ENCODE measurements at places on chromosomes 12 and 14.

GRCh38 chr12:57604992-57605810 lies 577 bp downstream of the DTX3 start:
- peak overlapping the region; percentile 77 for H3K4me3 ChIP-seq
- H3K36me3 ChIP-seq = peaks cover 14% of the 10 kb centered on the region
- H3K27me3 ChIP-seq = no peaks in the 10 kb centered on the region
- no peak for DNase-seq
- H3K4me1 ChIP-seq = peaks cover 36% of the 10 kb centered on the region
- peak overlapping the region; percentile 84 for H3K27ac ChIP-seq

DNA sequence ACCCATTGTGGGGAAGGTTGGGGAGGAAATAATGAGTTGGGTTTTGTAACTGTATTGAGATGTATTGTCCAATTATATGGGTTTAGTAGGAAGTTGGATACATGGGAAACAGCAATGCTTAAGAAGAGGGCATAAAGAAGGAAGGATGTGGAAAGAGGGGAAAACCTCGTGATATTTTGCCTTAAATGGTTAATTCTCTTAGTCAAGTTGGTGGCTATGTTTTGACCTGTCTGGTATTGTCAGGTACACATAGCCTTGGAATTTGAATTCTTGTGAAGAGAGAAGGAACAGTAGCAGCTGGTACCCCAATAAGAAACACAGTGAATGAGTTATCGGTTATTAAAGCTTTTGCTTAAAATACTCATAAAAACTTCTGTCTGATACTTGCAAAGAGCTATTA lies 32.6 kb upstream of the SLC2A13 start:
- no peak overlapping the region for H3K4me3 ChIP-seq
- DNase-seq = no peak
- H3K4me1 ChIP-seq = no peaks in the 10 kb centered on the region
- peaks cover 3% of the 10 kb centered on the region for H3K27me3 ChIP-seq
- H3K36me3 ChIP-seq = no peaks in the 10 kb centered on the region
- H3K27ac ChIP-seq = no peak overlapping the region

GRCh38 chr12:131869871-131870418 lies 24.5 kb upstream of the ULK1 start:
- H3K4me1 ChIP-seq = peaks cover 30% of the 10 kb centered on the region
- no peak overlapping the region for H3K4me3 ChIP-seq
- H3K36me3 ChIP-seq = no peaks in the 10 kb centered on the region

DNA sequence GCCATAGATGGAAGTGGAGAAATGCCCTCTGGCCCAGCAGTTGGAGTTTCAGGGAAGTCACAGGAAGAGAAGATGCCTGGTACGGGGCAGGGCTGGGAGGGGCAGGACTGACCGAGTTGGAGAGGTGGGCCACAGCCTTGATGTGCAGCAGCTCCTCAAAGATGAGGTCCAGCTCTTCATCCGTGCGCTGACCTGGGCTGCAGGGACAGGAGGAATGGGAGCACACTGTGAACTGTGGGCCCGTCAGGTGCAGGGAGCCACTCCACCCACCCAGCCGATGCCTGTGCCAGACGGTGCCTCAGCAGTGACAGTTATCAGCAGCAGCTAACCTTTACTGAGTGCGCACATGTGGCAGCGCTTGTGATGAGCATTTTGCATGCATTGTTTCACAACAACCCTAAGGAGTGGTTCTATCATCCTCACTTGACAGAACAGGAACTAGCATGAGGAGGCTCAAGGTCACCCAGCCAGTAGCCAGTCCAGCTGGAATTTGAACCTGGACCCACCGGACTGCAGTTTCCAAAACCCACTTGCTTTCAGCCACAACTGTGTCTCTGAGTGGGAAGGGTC lies 8.4 kb downstream of the RAPGEF3 start:
- H3K4me3 ChIP-seq = no peak overlapping the region
- H3K36me3 ChIP-seq = no peaks in the 10 kb centered on the region
- no peak overlapping the region for H3K27ac ChIP-seq
- H3K4me1 ChIP-seq = peaks cover 22% of the 10 kb centered on the region
- peaks cover 18% of the 10 kb centered on the region for H3K27me3 ChIP-seq

Data from chondrocyte (in vitro differentiated cells).